Fibroblast of skin of scalp (primary cell): ENCODE measurements at places on chromosomes 1 and 21.

GRCh38 chr1:236425031-236425663, 31.1 kb downstream of the EDARADD start:
- DNase-seq: no peak

GRCh38 chr1:110420874-110421793, 13.6 kb upstream of the LAMTOR5 start:
- DNase-seq: peak; percentile 15

DNA sequence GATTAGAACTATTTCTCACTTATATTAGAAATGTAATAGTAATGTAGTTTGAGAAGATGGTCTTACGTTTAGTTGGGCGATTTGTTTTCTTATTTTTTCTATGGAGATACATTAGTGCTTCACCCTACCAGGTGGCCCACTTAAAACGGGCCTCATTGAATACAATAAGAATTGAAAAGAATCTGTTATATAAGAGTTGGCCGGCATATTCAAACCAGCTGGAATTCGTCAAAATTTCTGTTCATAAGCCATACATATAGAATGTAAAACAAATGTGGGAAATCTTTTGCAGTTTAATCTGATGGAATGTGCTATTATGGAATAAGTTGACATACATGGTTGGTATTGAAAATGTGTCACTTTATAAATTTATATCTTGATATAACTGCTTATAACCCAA, 96.4 kb upstream of the C1orf105 start:
- DNase-seq: peak; percentile 45

DNA sequence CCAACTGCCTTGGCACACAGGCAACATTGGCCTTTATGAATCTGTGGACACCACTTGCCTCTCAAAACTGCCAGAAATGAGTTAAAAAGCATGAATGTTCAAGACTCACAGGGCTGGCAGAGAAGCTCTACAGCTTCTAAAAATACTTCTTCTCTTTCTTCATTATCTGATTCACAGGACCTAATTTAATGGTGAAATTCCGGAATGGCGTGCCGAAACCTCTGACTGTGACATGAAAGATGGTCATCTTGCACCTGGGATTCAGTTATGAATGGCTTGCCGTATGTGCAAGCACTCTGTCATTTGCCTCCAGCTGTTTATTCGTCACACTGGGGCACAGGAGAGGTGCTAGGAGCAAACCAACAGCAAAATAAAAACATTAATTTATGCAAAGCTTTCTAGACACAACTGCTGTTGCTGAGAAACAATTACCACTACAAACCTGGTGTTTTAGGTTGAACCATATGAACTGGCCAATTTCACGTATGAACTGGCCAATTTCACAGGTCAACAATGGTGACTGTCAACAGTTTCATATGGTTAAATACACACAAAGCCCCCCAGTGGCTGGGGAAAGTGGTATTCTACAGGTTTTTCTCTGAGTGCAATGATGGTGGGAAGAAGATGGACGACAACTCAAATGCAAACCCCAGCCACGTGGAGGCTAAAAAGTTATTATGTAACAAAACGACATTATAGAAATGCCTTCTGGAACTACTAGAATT, 648.3 kb downstream of the KIF26B start:
- no peak for DNase-seq

DNA sequence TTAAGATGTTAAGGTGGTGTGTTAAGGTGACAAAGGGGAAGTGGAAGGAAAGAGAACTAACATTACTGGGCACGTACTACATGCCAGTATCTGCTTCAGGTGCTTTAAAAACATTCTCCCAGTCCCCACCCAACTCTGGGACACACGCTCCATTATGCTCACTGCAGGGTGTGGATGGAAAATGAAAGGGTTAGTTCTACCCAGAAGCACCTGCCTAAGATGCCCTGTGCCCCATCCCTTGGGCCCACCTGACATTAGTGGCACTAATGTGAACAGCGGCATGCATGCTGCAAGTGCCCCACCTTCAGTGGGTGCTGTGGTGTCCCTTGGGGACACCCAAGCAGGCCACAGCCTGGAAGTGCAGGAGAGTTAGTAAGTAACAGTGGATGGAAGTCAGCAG, 82.9 kb upstream of the CXADR start:
- DNase-seq: no peak

DNA sequence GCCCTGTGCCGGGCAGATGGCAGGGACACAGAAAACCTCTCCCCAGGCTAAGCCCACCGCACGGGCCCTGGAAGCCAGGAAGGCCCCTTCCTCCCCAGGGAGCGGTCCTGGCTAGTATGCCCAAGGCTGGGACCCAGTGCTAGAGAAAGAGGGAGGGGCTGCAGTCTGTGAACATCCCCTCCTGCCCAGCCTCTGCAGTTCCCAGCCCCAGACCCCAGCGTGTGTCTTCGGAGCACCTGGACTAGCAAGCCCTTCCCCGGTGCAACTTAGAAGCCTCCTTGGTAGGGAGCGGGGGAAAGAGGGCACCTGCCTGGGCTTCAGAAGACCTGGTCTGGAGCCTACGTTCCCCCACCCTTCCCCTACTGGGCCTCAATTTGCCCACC, 2.1 kb downstream of the PLEKHG5 start:
- no peak for DNase-seq

GRCh38 chr1:110525249-110525595, 6.2 kb upstream of the KCNA10 start:
- no peak for DNase-seq

DNA sequence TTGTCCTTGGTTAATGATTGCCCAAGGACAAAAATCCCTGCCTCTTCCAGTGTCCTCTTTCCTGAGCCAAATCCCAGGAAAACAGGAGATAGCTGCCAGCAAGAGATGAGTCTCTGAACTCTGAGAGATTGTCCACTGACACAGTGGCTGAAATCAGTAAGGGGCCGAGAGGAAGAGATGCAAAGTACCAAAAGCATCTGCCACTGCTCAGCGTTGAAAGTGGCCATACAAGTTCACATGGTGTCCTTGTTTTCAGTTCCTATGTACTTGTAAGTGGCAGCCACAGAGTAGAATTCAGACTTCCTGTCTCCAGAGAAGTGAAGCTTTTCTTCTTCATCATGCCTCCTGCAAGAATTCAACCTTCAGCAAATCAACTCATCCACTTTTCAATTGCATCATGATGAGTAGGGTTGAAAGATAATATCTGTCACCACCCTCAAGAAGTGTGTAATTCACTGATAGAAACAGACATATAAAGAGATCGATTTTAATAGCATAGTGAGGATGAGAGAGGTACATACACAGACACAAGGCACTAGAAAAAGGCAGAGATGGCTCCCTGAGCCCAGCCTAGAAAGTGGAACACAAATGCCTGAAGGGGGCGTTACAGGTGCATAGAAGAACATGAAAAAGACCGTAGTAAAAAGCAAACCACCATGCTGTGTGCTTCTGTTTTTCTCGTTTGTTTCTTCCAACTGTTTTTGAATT, 185.8 kb downstream of the MRPL39 start:
- peak; percentile 63 for DNase-seq

- no peak for DNase-seq
These were observed 263.4 kb downstream of the PLA2G4A start for GRCh38 chr1:187092104-187092503.

- no peak for DNase-seq
These were observed 54.0 kb upstream of the TMEM51 start for GRCh38 chr1:15099441-15100120.

DNA sequence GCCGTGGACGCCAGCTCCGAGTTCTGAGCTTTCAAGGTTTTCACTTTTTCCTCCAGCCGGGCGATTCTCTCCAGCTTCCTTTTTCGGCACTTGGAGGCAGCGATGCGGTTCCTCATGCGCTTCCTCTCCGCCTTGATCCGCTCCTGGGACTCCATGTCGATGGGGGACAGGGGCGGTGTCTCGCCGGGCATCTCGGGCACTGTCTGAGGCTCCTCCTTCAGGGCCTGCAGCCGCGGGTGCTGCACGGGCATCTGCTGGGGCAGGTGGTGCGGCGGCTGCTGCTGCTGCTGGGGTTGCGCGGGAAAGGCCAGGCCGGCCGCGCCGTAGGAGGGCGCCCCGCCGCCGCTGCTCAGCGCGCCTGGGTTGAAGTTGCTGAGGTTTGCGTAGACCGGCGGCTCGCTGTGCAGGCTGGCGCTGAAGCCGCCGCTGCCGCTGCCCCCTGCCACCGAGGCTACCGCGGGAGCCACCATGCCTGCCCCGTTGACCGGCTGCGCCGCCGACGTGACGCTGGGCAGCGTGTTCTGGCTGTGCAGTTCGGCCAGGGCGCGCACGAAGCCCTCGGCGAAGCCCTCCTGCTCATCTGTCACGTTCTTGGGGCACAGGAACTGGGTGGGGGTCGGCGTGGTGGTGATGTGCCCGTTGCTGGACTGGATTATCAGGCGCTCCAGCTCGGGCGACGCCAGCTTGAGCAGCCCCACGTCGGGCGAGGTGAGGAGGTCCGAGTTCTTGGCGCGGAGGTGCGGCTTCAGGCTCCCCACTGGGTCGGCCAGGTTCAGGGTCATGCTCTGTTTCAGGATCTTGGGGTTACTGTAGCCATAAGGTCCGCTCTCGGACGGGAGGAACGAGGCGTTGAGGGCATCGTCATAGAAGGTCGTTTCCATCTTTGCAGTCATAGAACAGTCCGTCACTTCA, 1.4 kb downstream of the JUN start:
- peak; percentile 45 for DNase-seq

- DNase-seq: no peak
These were observed at the start of gene KRTAP12-2 for GRCh38 chr21:44666401-44667320. Gene KRTAP12-2, minus strand, starts transcription at chr21:44666927. Its CDS starts 41 bp downstream, at chr21:44666886.

GRCh38 chr1:106995970-106996369, 60.5 kb upstream of the PRMT6 start:
- no peak for DNase-seq

DNA sequence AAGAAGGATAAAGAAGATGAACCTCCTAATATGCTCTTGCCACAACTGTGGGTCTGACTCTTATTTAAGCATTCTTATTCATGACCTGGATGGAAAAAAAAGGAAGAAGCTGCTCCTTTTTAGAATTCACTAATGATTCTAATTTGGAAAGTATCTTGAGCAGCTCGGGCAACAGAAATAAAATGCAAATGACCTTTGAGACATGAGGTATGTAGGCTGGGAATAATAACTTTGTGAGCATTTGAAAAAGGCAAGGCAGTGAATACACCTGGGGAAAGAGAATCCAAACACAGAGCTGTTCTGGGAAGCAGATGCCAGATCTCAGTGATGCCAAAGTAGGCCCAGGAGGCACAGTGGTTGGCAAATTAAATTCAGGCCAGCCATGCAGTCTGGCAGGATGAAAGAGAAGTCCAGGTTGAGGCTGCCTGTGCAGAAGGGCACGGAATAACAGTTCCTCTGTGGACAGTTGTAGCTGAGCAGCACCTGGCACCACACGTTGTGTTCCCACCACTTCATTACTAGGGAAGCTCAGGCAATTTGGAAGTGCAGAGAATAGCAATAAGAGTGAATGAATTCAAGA, 320.8 kb upstream of the ST6GALNAC5 start:
- no peak for DNase-seq

DNA sequence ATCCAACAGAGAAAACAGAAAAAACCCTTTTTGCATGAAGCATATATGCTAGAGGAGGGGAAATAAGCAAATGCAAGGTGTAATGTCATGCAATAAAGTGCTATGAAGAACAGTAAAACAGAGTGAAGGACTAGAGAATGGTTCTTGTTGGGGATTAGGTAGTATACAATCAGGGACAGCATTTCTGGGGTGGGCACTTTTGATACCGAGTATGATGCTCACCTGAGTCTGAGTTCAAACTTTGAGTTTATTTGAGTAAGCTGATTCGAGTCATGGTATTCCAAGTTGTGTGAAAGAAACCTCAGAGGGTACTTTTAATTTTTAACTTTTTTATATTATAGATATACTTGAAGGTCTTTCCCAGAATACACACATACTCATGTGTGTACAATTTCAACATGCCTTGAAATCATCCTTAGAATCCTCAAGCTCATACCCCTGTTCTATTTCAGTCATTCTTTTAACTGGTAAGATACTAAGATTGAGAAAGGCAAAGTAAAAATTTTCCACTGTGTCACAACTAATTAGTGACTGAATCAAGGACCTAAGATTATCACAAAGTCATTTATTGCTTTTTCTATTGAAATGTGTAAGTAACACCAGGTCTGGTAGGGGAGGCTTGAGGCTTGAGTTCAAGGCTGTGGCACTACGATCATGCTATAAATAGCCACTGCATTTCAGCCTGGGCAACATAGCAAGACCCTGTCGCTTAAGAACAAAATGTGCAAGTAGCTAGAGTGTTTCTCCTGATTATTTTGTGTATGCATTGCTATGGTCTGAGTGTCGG, 12.1 kb downstream of the LRRC8B start:
- DNase-seq: no peak

GRCh38 chr1:33454646-33455282, 17.7 kb upstream of the ZSCAN20 start:
- DNase-seq: no peak

- DNase-seq: no peak
These were observed 23.2 kb upstream of the LRRC52 start for GRCh38 chr1:165520646-165521045.

DNA sequence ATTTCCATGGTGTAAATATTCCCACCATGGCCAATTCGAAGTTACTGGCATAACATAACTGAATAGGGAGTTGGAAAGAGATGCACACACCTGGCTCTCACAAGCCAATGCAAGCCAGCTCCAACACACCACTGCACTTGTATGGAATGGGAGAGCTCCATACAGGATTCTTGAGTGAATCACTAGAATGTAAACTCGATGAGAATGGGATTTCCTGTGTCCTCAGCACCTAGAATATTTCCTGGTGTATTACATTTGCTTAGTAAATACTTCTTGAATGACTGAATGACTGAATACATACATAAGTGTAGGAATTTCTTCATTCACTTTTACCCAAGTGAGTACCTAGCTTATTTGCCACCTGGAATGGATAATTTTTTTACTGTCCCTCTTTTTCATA, 16.2 kb upstream of the PPIE start:
- no peak for DNase-seq

GRCh38 chr21:20106368-20106767, 891.8 kb upstream of the NCAM2 start:
- DNase-seq: no peak

- DNase-seq: peak; percentile 12
These were observed 107.2 kb downstream of the DNM3 start for GRCh38 chr1:171948511-171948910.

- DNase-seq: no peak
These were observed 272.5 kb downstream of the DISC1 start for GRCh38 chr1:231899046-231899445.

- DNase-seq: no peak
These were observed 18.0 kb upstream of the TRIM17 start for GRCh38 chr1:228434689-228435088.

GRCh38 chr1:223712850-223713474, 623 bp downstream of the CAPN2 start:
- peak; percentile 25 for DNase-seq

- peak; percentile 83 for DNase-seq
These were observed 757 bp upstream of the NRIP1 start for GRCh38 chr21:15065392-15066122.

GRCh38 chr1:97298966-97299365, 577.4 kb downstream of the PTBP2 start:
- DNase-seq: no peak

DNA sequence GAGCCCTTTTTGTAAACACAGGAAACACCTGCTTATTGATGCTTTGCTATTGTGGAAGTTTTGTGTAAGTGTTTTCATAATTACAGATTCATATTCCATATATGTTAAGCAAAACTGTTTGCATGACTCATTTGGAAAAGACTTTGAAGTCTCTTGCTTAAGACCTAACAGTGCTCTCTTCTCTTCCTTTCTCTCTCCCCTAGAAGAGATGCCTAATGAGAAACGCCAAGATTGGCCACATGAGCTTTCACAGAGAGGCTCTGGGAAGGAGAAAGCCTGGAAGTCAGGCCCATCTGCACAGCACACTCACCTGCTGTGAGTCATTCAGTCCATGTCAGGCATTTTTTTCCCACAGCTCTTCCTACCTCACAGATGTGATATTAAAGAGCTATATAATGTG, 101.6 kb upstream of the PALMD start:
- no peak for DNase-seq

- peak; percentile 98 for DNase-seq
These were observed 21.8 kb downstream of the DHRS3 start for GRCh38 chr1:12596007-12596821.
